SK-N-SH (cell line): ENCODE measurements at places on chromosomes 7 and 10. TPM values are rescaled to one million over a fixed set of nuclear protein-coding genes. Genes with fewer than 3 reads are reported as not detected.
A peak's percentile ranks its signal among the peaks of the same experiment; 100 is the strongest.

The GPRIN2 gene
- polyA plus RNA-seq, result 0.03 TPM in 1 of 2 replicates, not detected in the other

The SLC39A12 gene
- polyA plus RNA-seq, result not detected in 2 replicates

The NFKB2 gene
- polyA plus RNA-seq, result 20.6 and 26.6 TPM in 2 replicates

The SEMA4G gene
- 15.0 and 16.2 TPM in 2 replicates for polyA plus RNA-seq

The OLAH gene
- polyA plus RNA-seq, result not detected in 2 replicates

The SUGCT gene
- 41.4 and 53.7 TPM in 2 replicates for polyA plus RNA-seq

The AHR gene
- polyA plus RNA-seq, result 0.13 TPM in 1 of 2 replicates, not detected in the other

The HOXA9 gene
- polyA plus RNA-seq, result not detected in 2 replicates

The SHH gene
- not detected in 2 replicates for polyA plus RNA-seq

GRCh38 chr7:103934508-103934907 is 55.0 kb downstream of the RELN start:
- DNase-seq, result no peak
- H3K36me3 ChIP-seq, result no peaks in the 10 kb centered on the region
- H3K27me3 ChIP-seq, result no peaks in the 10 kb centered on the region

GRCh38 chr10:103564116-103564501 is 70.6 kb downstream of the NEURL1 start:
- no peaks in the 10 kb centered on the region for H3K36me3 ChIP-seq
- DNase-seq, result peak; percentile 68
- H3K4me1 ChIP-seq, result peaks cover 16% of the 10 kb centered on the region; the same call in 1 of the 2 replicates
- H3K27me3 ChIP-seq, result no peaks in the 10 kb centered on the region; the same call in 1 of the 2 replicates

- peak; percentile 83 for DNase-seq
- peak overlapping the region; percentile 41 for H3K4me3 ChIP-seq
- no peaks in the 10 kb centered on the region for H3K36me3 ChIP-seq
- H3K4me1 ChIP-seq, result peaks cover 8% of the 10 kb centered on the region
Observed at GRCh38 chr7:76281006-76281705, 21.3 kb upstream of the HSPB1 start.

GRCh38 chr7:51356849-51357516 is 40.4 kb upstream of the COBL start:
- no peak for DNase-seq
- no peaks in the 10 kb centered on the region for H3K27me3 ChIP-seq
- no peaks in the 10 kb centered on the region for H3K36me3 ChIP-seq
- H3K27ac ChIP-seq, result no peak overlapping the region

GRCh38 chr7:100819586-100819985 is 7.7 kb downstream of the EPHB4 start:
- DNase-seq, result peak; percentile 42
- no peaks in the 10 kb centered on the region for H3K27me3 ChIP-seq
- H3K4me3 ChIP-seq, result no peak overlapping the region
- H3K36me3 ChIP-seq, result peaks cover 54% of the 10 kb centered on the region
- no peak overlapping the region for H3K27ac ChIP-seq
- H3K4me1 ChIP-seq, result no peaks in the 10 kb centered on the region

DNA sequence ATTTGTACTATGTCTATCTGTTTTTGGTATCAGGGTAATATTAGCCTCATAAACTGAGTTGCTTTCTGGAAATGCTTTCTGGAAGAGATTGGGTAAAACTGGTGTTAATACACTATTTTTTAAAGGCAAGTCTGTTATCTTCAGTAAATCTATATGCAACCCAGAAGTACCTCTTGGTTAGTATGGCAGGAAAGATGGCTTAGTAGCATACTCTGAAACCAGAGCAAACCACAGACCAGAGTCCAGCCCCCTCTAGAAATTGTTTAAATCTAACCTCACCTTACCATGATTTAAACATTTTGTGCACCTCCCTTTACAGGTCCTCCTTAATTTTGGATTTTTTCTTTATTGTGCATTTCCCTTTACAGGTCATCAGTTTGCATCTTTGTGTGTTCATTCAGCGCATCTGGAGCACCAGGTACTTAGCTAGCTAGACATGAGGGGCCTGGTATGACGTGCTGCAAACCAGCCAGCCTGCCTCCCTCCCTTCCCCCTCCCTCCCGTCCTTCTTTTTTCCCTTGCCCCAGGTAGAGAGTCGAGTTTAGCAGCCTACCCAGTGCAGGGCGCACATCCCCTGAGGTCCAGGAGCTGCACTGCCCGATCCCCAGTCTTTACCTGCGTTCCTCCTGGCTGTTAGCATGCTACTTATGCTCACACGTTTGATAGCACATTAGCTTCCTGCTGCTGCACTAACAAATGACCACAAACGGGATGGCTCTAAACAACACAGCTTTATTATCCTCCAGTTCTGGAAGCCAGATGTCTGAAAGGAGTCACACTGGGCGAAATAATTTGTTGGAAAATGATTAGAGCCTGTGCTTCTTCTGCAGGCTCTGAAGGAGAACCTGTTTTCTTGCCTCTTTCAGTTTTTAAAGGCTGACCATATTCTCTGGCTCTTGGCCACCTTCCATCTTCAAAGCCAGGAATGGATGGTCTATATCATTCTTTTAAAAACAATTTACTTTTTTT is 299.9 kb upstream of the HABP2 start:
- H3K27me3 ChIP-seq, result no peaks in the 10 kb centered on the region
- no peak overlapping the region for H3K4me3 ChIP-seq
- peak; percentile 38 for DNase-seq
- H3K27ac ChIP-seq, result no peak overlapping the region
- H3K4me1 ChIP-seq, result peaks cover 6% of the 10 kb centered on the region; the same call in 1 of the 2 replicates

GRCh38 chr7:99579956-99580777 is 17.9 kb upstream of the TMEM225B start:
- H3K4me1 ChIP-seq, result peaks cover 11% of the 10 kb centered on the region; the same call in 1 of the 2 replicates
- no peaks in the 10 kb centered on the region for H3K36me3 ChIP-seq
- peak overlapping the region; percentile 58 for H3K4me3 ChIP-seq
- peak; percentile 91 for DNase-seq
- no peaks in the 10 kb centered on the region for H3K27me3 ChIP-seq
- H3K27ac ChIP-seq, result no peak overlapping the region

DNA sequence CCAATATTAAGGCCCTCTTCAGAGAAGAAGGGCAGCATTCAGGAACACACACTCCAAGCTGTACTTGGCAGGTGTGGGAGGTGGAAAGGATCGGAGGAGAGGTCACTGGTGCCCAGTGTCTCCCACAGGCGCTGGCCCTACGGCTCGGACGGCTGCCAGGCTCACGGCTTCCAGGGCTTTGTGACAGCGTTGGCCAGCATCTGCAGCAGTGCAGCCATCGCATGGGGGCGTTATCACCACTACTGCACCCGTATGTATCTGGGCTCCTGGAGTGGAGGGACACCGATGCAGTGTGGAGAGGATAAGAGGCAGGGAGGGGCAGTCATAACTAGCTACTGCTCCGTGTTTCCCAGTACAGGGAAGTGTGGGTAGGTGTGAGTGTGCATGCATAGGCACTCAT is 3.9 kb downstream of the RGR start:
- H3K4me3 ChIP-seq, result no peak overlapping the region
- H3K27ac ChIP-seq, result no peak overlapping the region
- H3K27me3 ChIP-seq, result no peaks in the 10 kb centered on the region; the same call in 1 of the 2 replicates
- no peaks in the 10 kb centered on the region for H3K4me1 ChIP-seq
- DNase-seq, result no peak

DNA sequence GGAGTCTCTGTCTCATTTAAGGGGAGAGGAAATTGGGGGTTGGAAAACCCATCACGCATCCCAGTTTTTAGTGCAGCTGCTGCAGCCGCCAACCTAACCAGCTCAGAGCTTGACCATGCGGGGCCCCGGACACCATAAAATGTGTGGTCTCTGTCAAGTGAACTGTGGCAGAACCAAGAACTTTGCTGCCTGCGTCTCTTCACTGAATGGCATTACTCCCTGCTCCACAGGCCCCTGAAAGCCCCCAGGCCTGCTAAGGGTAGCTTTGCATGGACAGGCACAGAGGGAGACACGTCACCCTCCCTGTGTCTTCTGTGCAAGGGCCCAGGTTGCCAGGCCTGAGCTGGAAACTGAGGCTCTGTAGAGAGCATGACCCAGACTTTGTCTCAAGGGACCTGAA is 144.6 kb upstream of the GPR26 start:
- no peak for DNase-seq
- no peak overlapping the region for H3K4me3 ChIP-seq
- H3K4me1 ChIP-seq, result no peaks in the 10 kb centered on the region
- H3K27ac ChIP-seq, result no peak overlapping the region
- no peaks in the 10 kb centered on the region for H3K27me3 ChIP-seq

GRCh38 chr10:70587045-70587658 is 15.4 kb downstream of the PRF1 start:
- no peak overlapping the region for H3K4me3 ChIP-seq
- peaks cover 22% of the 10 kb centered on the region; the same call in 1 of the 2 replicates for H3K27me3 ChIP-seq
- H3K36me3 ChIP-seq, result no peaks in the 10 kb centered on the region
- H3K27ac ChIP-seq, result no peak overlapping the region

- no peak overlapping the region for H3K4me3 ChIP-seq
- peaks cover 6% of the 10 kb centered on the region; the same call in 1 of the 2 replicates for H3K36me3 ChIP-seq
- no peak overlapping the region; the same call in 1 of the 2 replicates for H3K27ac ChIP-seq
- H3K27me3 ChIP-seq, result no peaks in the 10 kb centered on the region
- no peak for DNase-seq
- H3K4me1 ChIP-seq, result no peaks in the 10 kb centered on the region; the same call in 1 of the 2 replicates
Observed at GRCh38 chr10:119516381-119517234, 25.9 kb downstream of the RGS10 start.

DNA sequence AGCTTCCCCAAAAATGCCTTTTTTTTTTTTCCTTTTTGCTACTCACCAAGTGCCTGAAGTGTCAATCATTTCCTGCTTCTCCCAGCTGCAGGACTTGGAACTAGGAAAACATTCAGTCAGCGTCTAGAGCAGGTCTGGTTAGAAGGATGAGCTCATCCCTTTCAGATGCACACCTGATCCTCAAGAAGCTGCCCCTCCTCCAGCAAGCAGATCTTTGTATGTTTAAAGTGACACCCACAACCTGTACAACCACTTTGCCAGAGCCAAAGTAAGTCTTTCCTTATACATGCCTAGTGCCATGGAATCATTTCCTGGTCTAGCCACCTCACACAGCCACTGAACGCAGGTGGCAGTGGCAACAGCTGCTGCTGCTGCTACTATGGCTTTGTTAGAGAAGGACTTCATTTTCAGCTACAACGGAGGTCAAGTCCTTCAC is 10.4 kb upstream of the USP54 start:
- no peaks in the 10 kb centered on the region for H3K4me1 ChIP-seq
- no peaks in the 10 kb centered on the region for H3K36me3 ChIP-seq
- H3K4me3 ChIP-seq, result no peak overlapping the region
- no peaks in the 10 kb centered on the region for H3K27me3 ChIP-seq

- no peak for DNase-seq
- H3K27me3 ChIP-seq, result no peaks in the 10 kb centered on the region
- no peak overlapping the region for H3K4me3 ChIP-seq
- peaks cover 20% of the 10 kb centered on the region for H3K36me3 ChIP-seq
- H3K27ac ChIP-seq, result no peak overlapping the region
Observed at GRCh38 chr10:176677-177076, 41.4 kb downstream of the ZMYND11 start.

GRCh38 chr10:52746169-52746568 is 26.4 kb downstream of the MBL2 start:
- no peaks in the 10 kb centered on the region for H3K27me3 ChIP-seq
- H3K36me3 ChIP-seq, result no peaks in the 10 kb centered on the region
- H3K27ac ChIP-seq, result no peak overlapping the region
- no peak for DNase-seq
- H3K4me3 ChIP-seq, result no peak overlapping the region

DNA sequence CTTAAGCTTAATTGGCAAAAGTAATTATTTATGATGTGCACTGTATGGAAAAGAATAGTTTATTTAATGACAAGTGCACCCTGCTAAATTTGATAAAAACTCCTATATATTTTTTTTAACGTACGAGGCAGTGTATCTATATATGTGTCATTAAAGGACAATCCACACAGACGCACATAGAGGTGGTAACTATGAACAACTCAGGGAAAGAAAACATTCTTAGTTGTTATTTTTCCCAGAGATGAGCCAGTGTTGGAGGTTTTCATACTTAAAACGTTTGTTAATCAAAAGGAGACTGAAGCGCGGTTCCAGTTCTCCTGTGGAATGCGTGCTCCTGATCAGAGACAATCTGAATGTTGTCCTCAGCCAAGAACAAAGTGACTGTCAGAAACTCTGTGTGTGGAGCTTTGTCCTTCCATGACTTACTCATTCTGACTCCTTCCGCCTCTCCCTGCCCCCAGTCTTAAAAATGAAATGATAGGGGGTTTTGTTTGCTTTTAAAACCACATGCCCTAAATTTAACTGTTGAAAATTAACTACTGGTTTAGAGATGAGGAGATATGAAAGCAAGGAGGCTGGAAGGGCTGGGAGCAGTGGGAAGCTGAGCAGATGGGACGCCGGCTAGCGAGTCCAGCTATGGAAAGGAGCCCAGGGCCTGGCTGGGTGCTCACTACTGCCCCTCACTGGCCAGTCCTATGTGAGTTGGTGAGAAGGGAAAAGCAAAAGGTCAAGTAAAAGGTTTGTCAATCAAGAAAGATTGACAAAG is 99.6 kb downstream of the SVIL start:
- DNase-seq, result peak; percentile 71
- peak overlapping the region; percentile 61 for H3K27ac ChIP-seq
- no peaks in the 10 kb centered on the region for H3K27me3 ChIP-seq
- H3K36me3 ChIP-seq, result peaks cover 28% of the 10 kb centered on the region
- peaks cover 8% of the 10 kb centered on the region for H3K4me1 ChIP-seq

DNA sequence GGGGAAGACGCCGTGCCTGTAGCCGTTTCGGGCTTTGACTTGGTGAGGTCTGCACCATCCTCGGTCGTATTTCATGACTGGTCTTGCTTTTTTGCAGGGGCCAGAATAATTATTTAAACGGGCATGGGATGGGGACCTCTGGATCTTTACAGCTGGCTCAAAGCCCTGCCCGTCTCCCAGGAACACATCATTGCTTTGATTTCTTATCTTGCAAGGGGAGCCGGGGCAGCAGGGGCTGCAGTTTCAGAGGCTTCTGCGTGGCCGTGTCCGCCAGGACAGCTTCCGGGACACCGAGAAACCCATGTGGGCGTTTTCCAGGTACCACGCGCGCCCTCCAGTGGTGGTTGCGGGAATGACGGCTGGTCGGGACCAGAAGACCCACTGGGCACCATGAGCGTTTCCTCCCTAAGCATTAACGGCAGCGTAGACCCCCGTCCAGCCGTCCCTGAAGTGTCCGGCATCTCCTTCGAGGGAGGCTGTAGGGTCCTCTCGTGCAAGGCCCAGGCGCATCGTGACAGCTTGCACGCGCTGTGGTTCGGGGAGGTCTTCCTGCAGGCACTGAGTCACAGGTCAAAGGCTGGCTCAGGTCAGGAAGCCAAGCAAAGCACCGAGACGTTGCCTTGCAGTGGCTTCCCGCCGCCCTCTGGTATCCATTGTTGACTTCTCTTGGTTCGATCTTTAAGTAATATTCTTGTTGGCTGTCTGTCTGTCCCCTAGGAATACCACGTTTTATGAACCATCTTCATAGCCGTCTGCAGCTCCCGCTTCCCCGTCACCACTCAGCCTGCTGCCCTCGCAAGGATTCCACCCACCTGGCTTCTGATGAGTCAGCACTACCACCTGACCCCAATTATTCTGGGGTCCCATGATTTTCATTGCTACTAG is 16.2 kb upstream of the ZFAND2A start:
- no peaks in the 10 kb centered on the region for H3K36me3 ChIP-seq
- H3K4me3 ChIP-seq, result peak overlapping the region; percentile 4; the same call in 1 of the 2 replicates
- H3K4me1 ChIP-seq, result peaks cover 2% of the 10 kb centered on the region; the same call in 1 of the 2 replicates
- no peak overlapping the region for H3K27ac ChIP-seq
- peak; percentile 93 for DNase-seq

- H3K27me3 ChIP-seq, result no peaks in the 10 kb centered on the region
- H3K27ac ChIP-seq, result no peak overlapping the region
- H3K4me3 ChIP-seq, result no peak overlapping the region
- H3K36me3 ChIP-seq, result no peaks in the 10 kb centered on the region
Observed at GRCh38 chr7:115241151-115241550, 319.3 kb downstream of the MDFIC start.
